Endothelial cell (in vitro differentiated cells): ENCODE measurements at places on chromosomes 2 and 18. TPM values are rescaled to one million over a fixed set of nuclear protein-coding genes. Genes with fewer than 3 reads are reported as not detected.

PROKR1 gene
- 0.38 TPM for total RNA-seq

CHST9 gene
- total RNA-seq = 4.7 TPM

- no peak for DNase-seq
Measured at GRCh38 chr2:85236084-85236483, 91.7 kb downstream of the TGOLN2 start.

GRCh38 chr2:122859260-122859659 lies 1103.8 kb downstream of the TSN start:
- DNase-seq = no peak
